ENCODE measurements at places on chromosomes 2 and 18.

DNA sequence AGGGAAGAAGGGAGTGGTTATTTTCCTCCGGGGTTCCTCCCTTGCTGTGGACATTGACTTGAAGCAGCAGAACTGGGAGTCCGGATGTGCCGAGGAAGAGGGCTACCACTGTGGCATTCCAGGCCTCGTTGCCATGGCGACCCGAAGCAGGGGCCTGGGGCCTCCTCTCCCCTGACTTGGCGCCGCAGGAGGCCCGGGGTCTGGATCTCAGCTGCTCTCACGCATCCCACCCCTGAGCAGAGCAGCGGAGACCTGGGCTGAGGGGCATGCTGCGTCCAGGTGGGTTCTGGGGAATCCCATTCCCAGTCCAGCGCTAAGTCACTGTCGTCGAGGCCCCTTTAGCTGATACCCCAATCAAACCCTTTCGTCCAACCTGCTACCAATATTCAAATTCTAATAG, 100.2 kb downstream of the BCL11A start:
- no peak for DNase-seq

GRCh38 chr2:22449696-22450095, 935.3 kb upstream of the KLHL29 start:
- no peak for DNase-seq

GRCh38 chr2:4628998-4629501, 925.7 kb downstream of the DCDC2C start:
- DNase-seq, result no peak

GRCh38 chr2:219569041-219569440, 2.3 kb downstream of the OBSL1 start:
- DNase-seq, result no peak

DNA sequence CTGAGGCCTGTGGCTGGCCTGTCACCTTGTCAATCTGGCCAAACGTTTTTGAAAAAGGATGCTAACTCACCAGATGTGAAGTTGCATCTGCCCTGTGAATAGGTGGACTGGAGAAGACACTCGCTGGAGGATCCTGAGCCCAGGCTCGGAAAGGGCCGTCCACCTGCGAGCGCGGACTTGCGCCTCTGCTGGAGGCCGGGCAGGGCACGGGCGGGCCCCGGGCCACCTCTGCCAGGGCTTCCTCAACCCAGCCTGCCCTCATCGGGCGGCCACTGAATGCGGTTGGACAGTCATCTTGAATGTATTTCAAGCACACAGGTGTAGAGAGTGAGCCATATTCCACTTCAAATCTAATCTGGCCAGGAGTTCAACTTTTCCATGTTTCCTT, 83.9 kb downstream of the FAM210A start:
- no peak for DNase-seq
